T-cell (primary cell): ENCODE measurements at places on chromosomes 2 and 18.
A peak's percentile ranks its signal among the peaks of the same experiment; 100 is the strongest.

GRCh38 chr2:136057802-136058140 is 60.2 kb downstream of the CXCR4 start:
- H3K36me3 ChIP-seq = no peaks in the 10 kb centered on the region
- peaks cover 7% of the 10 kb centered on the region for H3K4me1 ChIP-seq
- peak overlapping the region; percentile 65 for H3K27ac ChIP-seq
- no peak overlapping the region for H3K4me3 ChIP-seq

DNA sequence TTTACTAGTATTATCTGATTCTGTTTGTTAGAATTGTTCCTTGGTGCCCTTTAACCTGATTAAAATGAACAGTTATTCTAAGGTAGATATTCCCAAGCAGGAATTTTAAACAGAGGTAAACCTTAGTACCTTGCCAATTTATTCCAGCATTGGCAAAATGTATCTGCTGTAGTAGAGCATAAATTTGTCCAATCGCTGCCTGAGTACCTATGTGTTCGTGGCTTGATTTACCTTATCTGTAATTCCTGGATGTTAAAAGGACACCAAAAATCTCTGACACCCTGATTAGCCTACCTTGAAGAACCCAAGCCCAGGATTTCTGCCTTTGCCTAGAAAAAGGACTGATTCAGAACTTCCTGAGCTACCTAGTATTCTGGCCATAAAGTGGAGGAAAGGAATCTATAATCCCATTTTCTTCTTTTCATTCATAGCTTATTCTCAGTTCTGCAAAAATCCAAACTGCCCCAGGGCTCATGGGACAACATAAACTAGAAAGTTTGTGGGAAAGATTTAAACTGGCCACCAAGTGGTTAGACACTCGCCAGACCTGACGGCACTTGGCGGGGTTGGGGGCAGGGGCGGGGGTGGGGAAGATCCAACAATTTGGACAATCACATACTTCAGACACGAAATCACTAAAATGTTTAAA is 16.2 kb upstream of the ZCCHC2 start:
- DNase-seq = no peak
- no peaks in the 10 kb centered on the region for H3K36me3 ChIP-seq

GRCh38 chr2:179936141-179936540 is 71.0 kb downstream of the CWC22 start:
- DNase-seq = no peak
- H3K27me3 ChIP-seq = no peaks in the 10 kb centered on the region
- H3K27ac ChIP-seq = no peak overlapping the region
- H3K4me1 ChIP-seq = no peaks in the 10 kb centered on the region

DNA sequence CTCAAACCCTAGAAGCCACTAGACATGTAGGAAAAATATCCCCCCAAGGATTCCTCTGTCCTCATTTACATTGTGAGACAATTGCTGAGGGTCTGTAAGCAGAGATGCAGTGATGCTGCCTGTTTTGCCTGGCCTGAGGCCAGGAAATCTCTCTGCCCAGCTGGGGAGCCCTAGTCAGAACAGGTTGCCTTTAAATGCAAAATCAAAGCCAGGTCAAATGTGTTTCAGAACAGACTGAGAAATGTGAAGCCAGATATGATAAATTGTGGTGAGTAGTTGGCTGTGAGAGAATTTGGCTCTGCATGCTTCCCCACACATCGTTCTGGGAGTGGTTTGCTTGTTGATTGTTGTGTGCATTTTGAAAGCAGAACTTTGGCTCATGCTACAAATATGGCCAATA is 38.4 kb upstream of the NXPH2 start:
- no peaks in the 10 kb centered on the region for H3K4me1 ChIP-seq
- no peak overlapping the region for H3K27ac ChIP-seq
- no peak overlapping the region for H3K4me3 ChIP-seq
- no peak for DNase-seq
- no peaks in the 10 kb centered on the region for H3K36me3 ChIP-seq

DNA sequence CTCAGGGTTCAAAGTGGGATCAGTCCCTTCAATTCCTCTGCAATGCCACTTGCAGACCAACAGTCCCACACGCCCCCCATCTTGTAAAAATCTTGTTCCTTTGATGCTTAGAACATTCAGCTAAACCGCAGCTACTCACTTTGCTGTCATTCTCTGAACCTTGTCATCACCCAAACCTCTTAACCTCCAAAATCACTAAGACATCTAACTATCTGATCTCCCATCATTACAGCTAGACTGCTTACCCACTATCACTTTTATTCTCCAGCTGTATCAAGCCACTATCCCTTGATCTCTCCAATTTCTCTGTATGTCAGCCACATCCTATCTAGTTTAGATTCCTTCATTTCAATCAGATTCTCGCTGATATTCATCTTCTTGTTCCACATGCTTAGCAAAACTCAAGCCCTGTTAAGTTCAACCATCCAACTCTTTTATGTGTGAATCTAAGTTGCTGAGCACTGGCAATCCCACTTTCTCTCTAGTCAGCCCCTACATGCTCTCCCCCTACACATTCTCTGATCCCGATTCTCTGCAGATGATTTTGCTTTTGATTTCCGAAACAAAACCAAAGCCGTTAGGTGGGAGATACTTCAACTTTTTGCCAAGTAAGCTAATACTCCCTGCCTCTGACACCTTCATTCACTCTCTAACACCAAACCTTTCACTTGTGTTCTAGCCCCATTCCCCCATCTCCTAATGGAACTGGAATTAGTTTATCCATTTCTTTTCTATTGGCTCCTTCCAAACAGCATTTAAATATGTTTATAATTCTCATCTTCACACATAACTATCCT is 4.6 kb downstream of the GTF3C2 start:
- peaks cover 40% of the 10 kb centered on the region for H3K4me1 ChIP-seq
- no peak overlapping the region for H3K27ac ChIP-seq
- H3K36me3 ChIP-seq = no peaks in the 10 kb centered on the region
- H3K27me3 ChIP-seq = no peaks in the 10 kb centered on the region
- DNase-seq = no peak
- no peak overlapping the region for H3K4me3 ChIP-seq

DNA sequence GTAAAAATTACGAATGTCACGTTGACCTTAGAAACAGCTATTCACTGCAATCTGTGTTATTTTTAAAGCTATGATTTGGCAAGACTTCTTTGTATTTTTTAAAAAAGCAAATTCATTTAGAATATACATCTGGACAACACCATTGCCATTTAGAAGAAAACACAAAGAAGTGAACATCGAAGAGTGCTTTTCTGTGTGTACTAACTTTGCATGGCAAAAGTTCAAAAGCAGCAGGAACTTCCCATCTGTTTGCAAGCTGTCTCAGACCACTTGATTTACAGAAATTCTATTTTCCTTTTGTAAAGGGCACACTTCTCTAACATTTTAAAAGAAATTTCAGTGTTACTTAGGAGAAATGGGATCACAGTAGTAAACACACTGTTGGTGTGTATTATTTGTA is 145.9 kb downstream of the CALCRL start:
- H3K4me3 ChIP-seq = no peak overlapping the region
- H3K27me3 ChIP-seq = no peaks in the 10 kb centered on the region
- no peak overlapping the region for H3K27ac ChIP-seq
- no peaks in the 10 kb centered on the region for H3K4me1 ChIP-seq
- H3K36me3 ChIP-seq = no peaks in the 10 kb centered on the region

DNA sequence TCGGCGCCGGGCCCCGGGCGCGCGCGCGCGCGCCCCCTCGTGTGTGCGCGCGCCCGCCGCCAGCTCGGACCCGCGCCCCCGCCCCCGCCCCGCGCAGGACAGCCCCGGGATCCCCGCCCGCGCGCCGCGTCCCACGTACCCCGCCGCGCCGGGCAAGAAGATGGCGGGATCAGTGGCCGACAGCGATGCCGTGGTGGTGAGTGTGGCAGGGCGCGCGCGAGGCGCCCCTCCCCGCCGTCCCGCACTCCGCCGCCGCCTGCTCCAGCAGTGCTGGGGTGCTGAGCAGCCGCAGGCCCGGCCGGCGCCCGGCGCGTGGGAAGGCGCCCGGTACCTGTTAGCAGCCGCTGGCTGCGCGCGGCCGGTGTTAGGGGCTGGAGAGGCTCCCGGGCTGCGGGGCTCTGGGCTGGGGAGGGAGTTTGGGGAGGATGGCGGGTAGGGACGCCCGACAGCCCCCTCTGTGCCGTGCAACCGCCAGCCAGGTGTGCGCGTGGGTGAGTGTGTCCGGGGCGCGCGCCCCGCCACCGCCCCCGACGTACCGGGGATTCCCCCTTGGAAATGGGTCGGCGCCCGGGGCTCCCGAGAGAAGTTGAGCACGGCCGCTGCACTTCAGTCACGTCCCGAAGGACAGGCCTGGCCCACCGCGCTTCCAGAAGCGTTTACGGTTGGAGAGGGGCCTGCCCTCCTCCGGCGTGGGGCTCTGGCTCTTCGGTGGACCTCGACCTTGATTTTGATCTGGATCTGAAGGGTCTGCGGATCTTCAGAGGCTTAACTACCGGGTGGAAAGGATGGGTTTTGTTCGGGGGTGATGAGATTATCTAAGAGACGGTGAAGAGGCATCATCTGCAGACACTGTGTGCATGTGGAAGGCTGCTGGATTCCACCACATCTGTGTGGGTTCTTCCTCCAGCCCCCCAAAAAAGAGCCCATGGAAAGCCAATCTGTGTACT is 697 bp downstream of the LGALSL start:
- peaks cover 11% of the 10 kb centered on the region for H3K4me1 ChIP-seq
- DNase-seq = peak; percentile 21
- H3K4me3 ChIP-seq = peak overlapping the region; percentile 30
- peaks cover 12% of the 10 kb centered on the region for H3K27me3 ChIP-seq
- H3K27ac ChIP-seq = no peak overlapping the region
- H3K36me3 ChIP-seq = no peaks in the 10 kb centered on the region

DNA sequence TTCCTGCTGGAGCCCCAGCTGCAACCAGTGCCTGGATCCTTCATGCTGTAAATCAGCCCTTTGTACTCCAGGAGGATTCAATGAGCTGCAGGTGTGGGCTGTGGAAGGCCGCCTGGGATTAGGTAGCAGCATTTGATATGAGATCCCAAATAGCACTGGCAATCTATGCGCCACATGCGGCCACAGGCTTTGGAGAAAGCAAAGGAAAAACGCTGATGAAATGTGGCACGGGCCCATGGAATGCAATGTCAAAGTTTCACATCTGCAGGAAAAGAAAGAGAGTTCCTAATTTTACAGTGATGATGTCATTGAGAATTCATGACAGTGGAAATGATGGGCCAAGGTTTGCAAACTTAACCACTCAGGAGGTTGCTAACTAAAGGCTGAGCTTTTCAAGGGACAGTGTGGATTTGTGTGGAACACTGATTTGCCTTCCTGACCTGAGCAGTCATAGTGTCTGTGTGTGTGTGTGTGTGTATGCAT is 216.4 kb upstream of the OSR1 start:
- H3K4me3 ChIP-seq = no peak overlapping the region
- no peak for DNase-seq
- no peaks in the 10 kb centered on the region for H3K27me3 ChIP-seq

DNA sequence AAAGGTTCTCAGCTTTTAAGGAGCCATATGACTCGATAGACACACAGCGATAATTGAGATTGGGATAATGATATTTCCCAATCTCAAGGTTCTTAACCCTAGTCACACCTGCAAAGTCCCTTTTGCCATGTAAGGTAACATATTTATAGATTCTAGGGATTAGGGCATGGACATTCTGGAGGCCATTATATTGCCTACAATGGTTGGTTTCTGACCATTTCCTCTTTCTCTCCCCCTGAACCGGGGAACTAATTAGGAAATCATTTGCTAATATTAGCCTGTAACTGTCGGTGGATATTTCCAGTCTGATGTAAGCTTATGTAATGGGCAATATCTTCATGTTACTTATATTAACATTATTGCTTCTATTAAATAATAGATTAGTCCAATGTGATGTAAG is 40.8 kb upstream of the ARHGAP15 start:
- H3K27me3 ChIP-seq = no peaks in the 10 kb centered on the region
- H3K36me3 ChIP-seq = no peaks in the 10 kb centered on the region
- DNase-seq = no peak
- H3K4me1 ChIP-seq = no peaks in the 10 kb centered on the region
- H3K27ac ChIP-seq = no peak overlapping the region
- no peak overlapping the region for H3K4me3 ChIP-seq
